ENCODE measurements at places on chromosomes 7 and 10.
A peak's percentile ranks its signal among the peaks of the same experiment; 100 is the strongest.

GRCh38 chr10:130466271-130466997 is 330.2 kb downstream of the GLRX3 start:
- DNase-seq: no peak

GRCh38 chr7:16210171-16210570 is 211.2 kb downstream of the CRPPA start:
- no peak for DNase-seq

GRCh38 chr10:48894911-48895802 is 44.5 kb downstream of the LRRC18 start:
- no peak for DNase-seq

DNA sequence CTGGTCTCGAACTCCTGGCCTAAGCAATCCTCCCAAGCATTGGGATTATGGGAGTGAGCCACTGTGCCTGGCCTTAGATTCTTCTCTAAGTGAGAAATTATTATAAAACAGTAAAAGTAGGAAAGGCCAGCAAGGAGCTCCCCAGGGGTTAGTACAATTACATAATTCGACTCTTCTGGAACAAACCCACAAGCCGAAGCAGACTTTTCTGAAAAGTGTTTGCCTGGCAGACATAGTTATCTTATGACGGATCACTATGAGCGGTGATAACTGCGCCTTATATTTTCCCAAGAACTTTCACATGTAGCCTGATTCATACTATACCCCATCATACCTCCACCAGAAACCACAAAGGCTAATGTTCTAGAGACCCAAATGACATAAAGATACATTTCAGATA is 30.2 kb upstream of the SH3PXD2A start:
- no peak for DNase-seq

DNA sequence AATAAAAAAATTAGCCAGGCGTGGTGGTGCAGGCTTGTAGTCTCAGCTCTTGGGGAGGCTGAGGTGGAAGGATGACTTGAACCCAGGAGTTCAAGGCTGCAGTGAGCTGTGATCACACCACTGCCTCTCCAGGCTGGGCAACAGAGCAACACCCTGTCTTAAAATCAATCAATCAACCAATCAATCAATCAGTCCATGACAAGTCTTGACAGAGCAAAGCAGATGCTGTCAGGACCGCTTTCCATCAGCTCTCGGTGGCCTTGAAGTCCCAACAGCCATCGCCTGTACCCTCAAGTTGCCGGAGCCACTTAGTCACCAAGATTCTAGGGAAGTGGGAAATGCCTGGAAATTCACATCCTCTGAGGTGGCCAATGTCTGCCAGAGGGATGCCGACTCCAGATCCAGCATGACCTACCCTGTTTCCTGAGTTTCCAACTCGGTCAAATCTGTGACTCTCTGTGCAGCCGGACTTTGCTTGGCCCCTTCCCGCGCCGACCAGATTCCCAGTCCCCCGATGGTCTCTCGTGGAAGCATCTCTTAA is 871 bp upstream of the CCL24 start:
- DNase-seq: no peak

GRCh38 chr7:158567153-158567603 is 20.4 kb downstream of the PTPRN2 start:
- no peak for DNase-seq

GRCh38 chr7:20558963-20559716 is 56.3 kb upstream of the ABCB5 start:
- DNase-seq: no peak

DNA sequence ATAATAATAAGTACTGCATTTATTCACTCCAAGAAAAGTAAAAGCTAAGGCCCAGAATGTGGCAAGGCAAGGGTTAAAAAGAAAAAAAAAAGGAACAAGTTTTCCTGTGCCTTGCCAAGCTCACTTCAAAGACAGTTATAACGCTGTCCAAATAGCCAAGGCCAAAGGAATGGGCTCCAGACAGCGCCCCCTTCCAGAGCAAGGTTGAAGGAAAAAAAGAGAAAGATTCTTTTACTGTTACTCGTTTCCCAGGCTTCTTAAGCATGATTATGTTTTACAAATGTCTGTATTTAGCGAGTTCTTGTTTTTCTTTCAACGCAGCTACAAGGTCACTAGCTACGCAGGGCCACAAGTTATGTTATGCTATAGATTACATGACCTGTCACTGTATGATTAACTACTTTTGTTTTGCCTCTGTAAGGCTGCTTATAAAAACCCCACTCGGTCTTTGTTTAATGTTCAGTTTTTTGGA is 9.1 kb upstream of the EIF4H start:
- no peak for DNase-seq

DNA sequence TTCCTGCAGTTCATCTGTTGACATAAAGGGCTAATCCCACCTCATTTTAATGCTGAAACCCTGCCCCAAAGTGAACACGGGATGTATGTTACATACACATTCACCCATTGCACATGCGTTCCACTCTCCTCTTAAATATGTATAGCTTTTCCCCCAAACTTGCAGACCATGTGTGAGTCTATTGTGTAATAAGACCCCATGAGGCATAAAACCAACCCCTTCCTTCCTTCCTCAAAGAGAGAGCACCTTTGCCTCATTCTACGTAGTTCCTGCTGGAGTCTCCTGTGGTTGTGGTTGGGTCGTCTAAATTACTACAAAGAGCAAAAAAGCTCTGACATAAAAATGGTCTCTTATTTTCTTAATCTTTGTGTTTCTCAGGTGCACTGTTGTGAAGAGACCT is 345.7 kb upstream of the KLF6 start:
- no peak for DNase-seq

GRCh38 chr10:97903128-97904017 is 53.7 kb downstream of the GOLGA7B start:
- DNase-seq: no peak

DNA sequence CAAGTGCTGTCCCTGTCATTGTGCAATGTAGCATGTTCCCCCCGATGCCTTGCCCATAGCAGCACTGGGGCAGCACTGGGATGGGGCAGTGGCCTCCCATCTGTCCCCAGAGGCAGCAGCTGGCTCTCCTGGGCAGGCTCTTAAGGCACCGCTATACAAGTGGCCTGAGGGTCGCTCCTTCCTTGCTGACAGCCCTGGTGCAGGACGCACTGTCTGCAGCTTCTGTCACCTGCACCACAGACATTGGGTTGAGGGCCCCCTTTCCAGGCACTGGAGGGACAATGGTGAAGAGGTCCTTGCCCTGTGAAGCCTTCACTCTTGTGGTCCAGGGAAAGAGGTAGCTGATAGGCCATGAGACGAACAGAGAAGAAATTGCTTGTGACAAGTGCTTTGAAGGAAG is 10.6 kb downstream of the CPSF4 start:
- no peak for DNase-seq

- DNase-seq: no peak
These were observed 50.7 kb downstream of the PPP1R3C start for GRCh38 chr10:91582153-91582554.

DNA sequence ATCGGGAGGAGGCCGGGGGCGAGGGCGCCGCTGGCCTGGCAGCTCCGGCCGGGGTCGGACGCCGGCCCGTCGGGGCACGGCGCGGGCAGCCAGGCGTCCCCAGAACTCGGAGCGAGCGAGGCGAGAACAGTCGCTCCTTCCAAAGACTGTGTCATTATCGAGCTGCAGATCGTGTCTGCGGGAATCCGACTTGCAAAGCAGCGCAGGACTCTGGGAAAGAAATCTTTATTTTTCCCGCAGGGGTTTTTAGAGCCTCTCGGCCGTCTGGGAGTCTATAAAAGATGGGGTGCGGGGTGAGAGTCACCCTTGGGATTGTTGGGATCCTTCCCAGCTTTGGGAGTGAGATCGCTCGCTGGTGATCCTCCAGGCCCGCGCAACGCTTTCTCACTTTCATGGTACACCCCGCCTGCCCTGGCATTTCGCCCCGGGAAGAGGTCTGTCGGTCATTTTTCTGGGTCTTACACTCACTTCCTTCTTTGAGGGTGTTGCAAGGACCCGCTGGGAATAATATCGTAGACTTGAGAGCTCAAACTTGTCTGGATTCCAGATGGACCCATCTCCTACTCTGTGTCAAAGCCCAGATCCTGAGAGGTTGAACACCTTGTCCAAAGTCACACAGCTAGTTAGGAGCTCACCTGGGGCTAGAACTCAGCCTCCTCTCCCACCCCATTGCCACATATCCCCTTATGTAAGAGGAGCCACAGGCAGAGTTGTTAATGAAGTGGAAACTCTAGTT is 1.0 kb downstream of the UBTD1 start:
- DNase-seq: peak; percentile 55

DNA sequence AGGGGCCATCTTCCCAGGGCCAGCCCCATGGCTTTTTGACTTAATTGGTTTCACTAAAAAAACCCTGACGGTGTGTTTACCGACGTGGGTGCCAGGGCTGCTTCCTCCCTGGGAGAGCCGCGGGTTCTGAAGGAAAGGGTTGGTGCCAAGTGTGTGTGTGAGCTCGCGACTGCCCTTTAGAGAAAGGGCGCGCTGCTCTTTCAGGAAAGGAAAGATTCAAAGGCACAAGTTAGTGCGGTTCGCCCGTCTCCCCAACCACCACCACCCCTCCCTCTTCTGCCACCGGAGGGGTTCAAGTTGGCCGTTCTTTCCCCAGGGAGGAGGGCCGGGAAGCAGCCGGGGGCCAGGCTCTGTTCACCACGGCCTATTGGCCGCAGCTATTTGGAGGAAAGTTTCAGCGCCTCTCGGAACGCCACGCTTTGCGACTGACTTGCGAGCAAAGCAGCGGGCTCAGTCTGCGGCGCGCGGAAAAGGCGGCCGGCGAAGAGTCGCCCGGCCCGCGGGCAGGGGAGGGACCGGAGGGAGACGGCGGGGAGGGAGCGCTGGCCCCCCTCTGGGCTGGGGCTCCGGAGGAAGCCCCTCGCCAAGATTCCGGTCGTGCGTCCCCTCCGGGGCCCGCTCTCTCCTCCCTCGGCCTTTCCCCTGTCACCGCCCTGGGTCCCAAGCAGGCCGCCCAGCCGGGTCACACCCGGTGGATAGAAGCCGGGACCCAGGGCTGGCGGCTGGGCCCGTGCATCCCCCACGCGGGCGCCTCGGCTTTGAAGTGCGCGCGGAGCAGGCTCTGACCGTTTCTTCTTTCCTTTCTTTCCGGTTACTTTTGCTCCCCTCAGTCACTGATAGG is 165.9 kb upstream of the PPP1R3A start:
- no peak for DNase-seq

GRCh38 chr7:34723866-34724490 is 66.0 kb downstream of the NPSR1 start:
- no peak for DNase-seq

GRCh38 chr7:117816727-117817126 is 56.5 kb downstream of the CTTNBP2 start:
- DNase-seq: no peak

DNA sequence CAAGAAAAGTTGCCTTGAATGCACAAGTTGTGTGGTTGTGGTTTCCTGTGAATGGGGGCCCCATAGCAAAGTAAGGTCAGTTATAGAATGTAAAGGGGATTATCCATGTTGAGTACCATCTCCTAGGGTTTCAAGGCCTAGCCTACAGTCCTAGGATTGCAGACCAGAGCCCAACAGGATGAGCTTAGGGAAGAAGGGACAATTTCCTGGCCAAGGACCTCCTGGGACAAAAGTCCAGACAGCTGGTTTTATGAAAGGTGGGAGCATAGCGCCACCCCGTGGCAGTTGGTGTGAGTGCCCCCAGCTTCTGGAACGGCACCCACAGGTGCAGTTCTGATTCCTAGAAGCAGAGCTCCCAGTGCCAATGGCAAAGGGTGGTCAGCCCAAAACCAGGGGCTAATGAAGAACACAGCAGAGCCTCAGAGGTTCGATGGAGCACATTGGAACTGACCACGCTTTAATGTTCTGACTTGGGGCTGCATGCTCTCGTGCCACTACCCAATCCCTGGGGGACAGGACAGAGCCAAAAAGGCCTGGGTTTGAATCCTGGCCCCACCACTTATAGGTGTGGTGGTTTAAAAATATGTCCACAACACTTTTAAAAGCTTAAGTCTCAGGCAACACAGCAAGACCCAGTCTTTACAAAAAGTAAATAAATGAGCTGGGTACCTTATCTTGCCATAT is 25.8 kb upstream of the TMEM120A start:
- DNase-seq: peak; percentile 71
